Ovary (tissue), 10 donors: ENCODE measurements at places on chromosomes 2 and 18. TPM values are rescaled to one million over a fixed set of nuclear protein-coding genes. Genes with fewer than 3 reads are reported as not detected.
A peak's percentile ranks its signal among the peaks of the same experiment; 100 is the strongest.

GRCh38 chr2:149100739-149101699, 62.5 kb downstream of the LYPD6B start:
- no peaks in the 10 kb centered on the region for H3K27me3 ChIP-seq
- no peak for DNase-seq
- H3K4me3 ChIP-seq = no peak overlapping the region

- H3K36me3 ChIP-seq = no peaks in the 10 kb centered on the region
- DNase-seq = peak; percentile 55
- H3K4me3 ChIP-seq = no peak overlapping the region
- no peaks in the 10 kb centered on the region for H3K27me3 ChIP-seq
- H3K27ac ChIP-seq = no peak overlapping the region
- peaks cover 4% of the 10 kb centered on the region for H3K4me1 ChIP-seq
Measured at GRCh38 chr2:229282758-229283546, 11.9 kb upstream of the PID1 start.

DNA sequence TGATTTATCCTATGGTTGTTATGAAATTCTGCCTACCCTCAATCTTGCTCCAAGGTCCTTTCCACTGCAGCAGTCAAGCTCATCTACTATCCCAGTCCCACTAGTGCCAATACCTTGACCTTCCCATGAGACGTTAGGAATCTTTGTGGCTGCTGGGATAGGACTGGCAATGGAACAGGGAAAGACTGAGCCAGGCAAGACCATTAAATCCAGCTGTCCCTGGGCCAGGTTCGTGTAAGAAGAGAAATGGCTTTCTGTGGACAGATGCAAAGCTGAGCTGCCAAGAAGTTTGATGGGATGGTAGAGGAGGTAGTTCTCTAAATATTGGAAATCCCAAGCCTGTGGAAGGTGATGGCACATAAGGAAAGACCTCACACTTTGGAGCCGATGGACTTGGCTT, 50.1 kb upstream of the TMEM17 start:
- DNase-seq = no peak
- no peaks in the 10 kb centered on the region for H3K27me3 ChIP-seq
- H3K36me3 ChIP-seq = no peaks in the 10 kb centered on the region

RBM45 gene
- total RNA-seq = 12.7 TPM
